ENCODE measurements at places on chromosomes 2 and 18.

GRCh38 chr2:218812861-218813260 lies 18.7 kb downstream of the PRKAG3 start:
- no peak for DNase-seq

DNA sequence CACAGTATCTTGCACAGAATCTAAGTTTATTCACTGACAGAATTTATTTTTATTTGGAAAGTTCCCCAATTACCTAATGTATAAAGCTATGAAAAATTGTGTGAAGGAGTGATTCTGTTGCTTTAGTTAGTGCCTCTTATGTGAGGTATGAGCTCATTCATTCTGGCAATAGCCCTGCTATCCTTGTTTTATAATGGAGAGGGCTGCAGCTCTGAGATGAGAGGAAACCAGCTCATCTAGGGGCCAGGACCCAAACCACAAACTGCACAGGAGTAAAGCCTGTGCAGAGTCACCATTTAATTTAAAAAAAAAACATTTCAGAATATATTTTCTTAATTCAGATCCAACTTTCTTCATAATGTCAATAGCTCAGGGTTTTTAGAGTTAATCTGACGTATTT lies 383.0 kb downstream of the TMEM182 start:
- DNase-seq: no peak

- no peak for DNase-seq
Observed at GRCh38 chr2:102620332-102620731, 979 bp downstream of the SLC9A2 start.

- DNase-seq: no peak
Observed at GRCh38 chr2:182767578-182767977, 51.5 kb downstream of the DNAJC10 start.

- no peak for DNase-seq
Observed at GRCh38 chr18:67938660-67939059, 422.1 kb upstream of the DSEL start.

- DNase-seq: no peak
Observed at GRCh38 chr2:231200805-231201474, 2.5 kb downstream of the ARMC9 start.

DNA sequence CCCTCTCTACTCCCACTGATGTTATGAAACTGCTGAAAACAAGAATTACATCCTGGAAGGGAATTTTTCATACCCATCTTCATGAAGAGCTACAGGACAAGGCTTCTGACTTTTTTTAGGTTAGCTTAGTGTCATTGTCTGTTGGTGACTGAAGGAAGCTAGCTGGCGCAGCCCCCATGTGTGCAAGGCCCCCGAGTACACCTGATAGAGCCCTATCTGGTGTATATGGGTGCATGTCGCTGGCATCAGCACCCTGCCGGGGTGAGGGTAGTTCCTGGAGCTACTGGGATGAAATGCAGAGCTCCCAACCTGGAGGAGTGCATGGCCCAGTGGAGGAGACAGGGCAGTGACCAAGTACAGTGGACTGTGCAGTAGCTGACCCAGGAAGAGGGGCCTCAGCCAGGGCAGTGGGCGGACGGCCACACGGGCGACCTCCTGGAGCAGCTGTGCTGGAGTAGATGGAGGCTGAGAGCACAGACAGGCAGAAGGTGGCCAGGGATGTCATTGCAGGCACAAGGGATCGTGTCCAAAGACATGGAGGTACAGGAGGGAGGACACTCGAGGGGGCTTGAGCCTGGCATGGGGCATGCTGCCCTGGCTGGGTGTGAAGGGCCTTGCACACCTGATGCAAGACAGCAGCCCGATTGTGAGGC lies 12.1 kb downstream of the IMPA2 start:
- no peak for DNase-seq

- DNase-seq: no peak
Observed at GRCh38 chr2:38446418-38446817, 69.3 kb upstream of the ATL2 start.

DNA sequence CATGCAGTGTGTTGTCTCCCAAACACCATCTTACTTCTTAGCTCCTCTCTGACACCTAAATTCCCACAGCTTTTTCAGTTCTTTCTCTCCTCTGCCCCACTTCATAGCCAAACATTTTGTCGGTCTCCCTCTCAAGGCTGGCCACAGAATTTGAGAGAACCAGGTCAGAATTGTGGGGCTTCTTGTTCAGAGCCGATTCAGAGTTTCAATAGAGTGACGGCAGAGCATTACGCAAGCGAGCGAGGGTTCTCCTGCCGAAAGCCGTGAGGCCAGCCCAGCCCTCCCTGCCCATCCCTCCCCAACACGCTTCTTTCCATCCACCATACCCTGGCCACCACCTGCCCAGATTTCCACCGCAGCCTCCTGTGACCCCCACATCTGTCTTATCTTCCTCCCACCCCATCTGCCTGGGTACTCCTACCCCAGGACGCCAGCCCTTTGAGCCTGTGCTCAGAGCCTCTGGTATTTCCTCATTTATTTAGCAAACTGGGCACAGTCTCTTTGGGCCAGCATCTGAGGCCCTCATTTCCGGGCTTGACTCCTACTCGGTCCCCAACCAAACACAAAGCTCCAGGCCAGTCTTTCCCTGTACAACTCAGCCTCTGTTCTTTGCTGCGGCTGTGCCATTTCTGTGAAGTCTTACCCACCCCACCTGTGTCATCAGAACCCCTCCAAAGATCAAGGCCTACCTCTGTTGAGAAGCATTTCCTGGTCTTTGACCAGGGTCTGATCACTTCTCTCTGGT lies 70.0 kb upstream of the MAP4K4 start:
- DNase-seq: no peak

DNA sequence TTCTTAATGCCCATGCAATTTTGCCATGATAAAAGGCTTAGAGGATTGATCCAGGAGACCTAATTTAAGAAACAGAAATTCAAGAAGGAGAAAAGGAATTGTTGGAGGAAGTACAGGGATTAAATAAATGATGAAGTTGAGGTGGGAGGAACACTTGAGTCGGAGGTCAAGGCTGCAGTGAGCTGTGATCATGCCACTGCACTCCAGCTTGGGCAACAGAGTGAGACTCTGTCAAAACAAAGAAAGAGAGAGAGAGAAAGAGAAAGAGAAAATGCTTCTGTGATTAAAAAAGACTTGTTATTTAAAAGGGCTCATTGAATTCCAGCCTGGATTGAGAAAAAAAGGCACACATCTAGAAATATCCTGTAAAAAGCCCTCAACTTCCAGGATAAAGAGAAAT lies 123.2 kb downstream of the B3GNT2 start:
- no peak for DNase-seq

DNA sequence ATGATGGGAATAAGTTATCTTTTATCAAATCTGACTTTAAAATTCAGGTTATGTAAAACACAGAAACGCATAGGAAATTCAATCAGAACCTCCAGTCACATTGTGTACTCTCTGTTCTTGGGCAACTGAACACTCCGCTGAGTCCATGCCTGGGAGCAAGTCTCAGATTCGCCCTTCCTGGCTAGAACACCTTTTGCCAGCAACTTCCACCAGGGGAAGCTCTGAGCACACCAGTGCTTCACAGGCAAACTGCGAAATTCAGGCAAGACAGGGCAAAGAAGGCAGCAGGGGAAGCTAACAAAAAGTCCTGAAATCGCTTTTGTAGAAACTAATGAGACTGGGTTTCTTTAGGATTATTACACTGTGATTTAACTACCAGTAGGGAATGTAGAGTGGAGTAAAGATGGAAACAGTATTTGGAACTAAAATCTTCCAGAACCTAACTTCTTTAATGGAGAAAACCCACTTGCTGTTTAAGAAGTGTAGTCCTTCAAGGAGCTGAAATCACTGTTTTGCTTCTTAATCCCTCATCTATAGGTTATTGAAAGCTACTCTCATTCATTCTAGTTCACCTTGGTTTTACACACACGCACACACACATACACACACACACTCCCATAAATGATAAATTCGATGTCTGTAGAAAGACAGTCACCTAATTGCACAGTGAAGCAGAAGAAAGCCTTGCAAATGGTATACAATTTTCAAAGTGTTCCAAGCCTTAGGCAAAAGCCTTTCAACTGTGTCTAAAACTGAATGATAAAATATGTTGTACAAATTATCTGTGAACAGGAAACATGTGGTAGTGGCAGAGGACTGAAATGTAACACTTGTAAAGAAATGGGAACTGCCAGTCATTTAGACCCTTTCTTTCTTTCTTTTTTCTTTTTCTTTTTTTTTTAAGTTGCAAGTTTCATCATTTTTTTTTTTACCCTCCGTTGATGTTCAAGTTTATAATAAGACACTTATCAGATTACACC lies 214.5 kb downstream of the TMEM182 start:
- DNase-seq: no peak

DNA sequence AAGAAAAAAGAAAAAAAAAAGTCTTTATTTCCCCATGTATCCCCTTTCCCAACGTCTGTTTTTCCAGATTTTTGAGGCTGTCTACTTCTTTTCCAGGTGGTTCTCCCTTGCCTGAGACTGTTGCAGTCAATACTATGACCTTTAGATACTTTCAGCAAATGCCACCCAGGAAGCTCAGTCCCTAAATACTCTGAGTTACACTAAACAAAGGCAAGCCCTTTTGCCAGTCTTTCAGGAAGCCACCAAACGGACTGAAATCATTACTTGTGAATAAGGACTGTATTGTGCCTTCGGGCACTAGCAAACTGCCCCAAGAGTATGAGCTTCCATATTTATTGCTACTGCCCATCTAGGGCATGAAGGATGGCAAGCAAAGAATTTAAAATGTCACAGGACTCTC lies 621.3 kb downstream of the SUCLG1 start:
- no peak for DNase-seq

GRCh38 chr2:27717070-27717795 lies 53.5 kb downstream of the SLC4A1AP start:
- no peak for DNase-seq

DNA sequence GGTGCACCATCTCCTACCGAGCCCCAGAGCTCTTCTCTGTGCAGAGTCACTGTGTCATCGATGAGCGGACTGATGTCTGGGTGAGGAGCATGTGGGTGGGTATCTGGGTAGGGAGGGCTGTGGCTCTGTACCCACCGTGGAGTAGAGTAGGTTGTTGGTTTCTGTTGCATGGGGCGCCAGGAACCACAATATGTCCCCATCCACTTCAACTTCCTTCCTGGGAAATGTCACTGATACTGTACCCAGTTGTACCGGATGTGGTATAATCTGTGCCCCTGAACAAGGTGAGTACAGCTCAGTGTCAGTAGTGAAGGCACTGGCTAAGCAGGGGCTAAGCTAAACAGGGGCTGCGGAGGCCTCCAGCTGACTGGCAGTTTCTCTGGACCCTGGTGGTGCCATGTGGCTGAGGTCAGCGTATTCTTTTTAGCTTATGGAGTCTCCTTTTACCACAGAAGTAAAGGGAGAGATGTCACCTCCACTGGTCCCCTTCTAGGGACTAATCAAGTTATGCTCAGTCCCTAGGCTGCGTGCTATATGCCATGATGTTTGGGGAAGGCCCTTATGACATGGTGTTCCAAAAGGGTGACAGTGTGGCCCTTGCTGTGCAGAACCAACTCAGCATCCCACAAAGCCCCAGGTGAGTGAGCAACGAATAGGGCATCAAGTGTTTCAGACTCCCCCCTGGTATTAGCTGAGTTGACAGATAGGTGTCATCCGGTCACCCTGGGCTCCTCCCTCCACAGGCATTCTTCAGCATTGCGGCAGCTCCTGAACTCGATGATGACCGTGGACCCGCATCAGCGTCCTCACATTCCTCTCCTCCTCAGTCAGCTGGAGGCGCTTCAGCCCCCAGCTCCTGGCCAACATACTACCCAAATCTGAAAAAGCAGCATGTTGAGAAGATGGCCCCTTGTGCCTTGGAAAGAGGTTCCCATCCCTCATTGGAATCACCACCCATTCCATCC lies 2.7 kb downstream of the STK16 start:
- DNase-seq: no peak

DNA sequence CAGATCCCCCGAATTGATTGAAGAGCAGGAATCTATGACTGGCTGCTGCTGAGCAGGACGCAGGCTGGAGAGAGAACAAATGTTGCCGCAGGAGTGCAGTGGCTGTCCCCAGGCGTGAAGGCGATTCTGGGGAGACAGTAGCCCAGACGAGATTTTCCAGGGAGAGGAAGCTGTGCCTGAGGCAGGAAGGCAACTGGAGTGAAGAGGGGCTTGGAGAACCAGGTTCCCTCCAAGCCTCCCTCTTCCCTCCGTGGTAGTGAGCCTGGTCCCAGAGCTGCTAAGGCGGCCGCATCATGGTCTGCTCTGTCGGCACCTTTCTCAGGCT lies 1.3 kb upstream of the NPPC start:
- DNase-seq: no peak

DNA sequence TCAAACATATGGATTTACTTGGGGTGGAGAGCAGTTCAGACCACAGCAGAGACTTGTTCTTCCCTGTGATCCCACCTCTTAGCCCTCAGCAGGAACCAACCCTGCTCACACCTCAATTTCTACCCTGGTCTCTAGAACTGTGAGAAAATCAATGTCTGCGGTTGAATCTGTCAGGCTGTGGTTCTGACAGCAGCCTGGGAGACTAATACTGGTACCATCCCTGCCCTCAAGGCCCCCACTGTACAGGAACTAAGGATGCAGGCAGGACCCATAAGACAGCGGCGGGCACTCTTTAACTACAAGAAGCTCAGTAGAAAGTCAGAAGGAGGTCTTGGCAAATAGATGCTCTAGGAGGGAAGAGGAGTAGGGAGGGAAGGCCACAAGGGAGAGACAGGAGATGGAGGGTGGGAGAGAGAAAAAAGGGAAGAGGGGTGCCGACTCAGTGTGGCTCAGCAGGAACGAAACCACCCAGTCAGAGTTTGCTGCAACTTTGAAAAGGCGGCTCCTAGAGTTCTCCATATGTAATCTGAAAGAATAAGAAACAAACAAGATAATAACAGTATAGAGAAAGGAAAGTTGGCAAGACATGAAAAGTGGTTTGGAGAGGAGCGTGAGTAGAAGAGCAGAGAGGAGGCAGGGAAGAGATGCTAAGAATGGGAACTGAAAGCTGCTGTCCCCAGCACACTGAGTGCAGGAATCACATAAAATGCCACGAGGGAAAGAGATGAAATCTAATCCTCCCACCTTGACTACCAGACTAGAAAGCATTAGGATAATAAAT lies 323.9 kb upstream of the ID2 start:
- no peak for DNase-seq

DNA sequence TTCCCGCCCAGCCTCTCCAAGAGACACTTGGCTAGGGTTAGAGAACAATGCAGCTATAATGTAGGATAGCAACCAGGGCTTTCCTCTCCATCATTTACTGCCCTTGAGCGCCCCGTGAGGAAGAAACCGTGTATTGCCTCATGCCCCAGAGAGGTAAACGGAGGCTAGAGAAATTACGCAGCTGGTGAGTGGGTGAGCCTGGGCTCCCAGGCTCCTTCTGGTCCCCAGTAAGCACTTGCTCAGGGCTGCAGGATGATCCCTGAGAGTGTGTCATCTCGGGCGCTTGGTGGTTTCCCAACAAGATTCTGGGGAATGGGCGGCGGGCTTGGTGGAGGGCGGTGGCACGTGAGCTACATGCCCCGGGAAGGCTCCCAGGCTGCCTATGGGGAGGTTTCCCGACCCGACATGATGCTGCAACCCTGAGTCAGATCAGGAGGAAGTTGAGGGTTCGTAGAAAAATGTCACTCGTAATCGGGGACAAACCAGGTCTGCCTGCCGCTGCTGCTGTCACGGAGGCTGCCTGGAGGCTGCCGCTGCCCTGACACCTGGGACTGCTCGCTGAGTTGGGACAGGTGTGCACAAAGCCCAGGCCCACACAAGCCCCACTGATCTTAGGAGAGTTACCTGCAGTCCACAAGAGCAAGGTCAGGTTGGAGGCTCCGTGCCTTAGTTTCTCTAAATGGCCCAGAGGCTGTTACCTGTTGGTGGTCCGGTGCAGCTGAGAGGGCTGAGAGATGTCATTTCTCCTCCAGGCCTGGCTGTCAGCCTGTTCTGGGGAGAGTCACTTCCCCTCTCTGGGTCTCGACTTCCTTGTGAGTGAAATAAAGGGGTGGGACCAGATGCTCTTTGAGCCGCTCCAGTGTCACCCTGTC lies at the start of gene GPR55:
Gene GPR55, minus strand, starts transcription at position 773 of the 872 bp plus-strand sequence. CDS start 14,280 bp downstream, outside the sequence.
- DNase-seq: no peak

Measured in NCI-H1092 (cell line).